NCI-H510A treated with DMSO at 0.1 percent for 48 hours (cell line): ENCODE measurements at places on chromosomes 7 and 10.

DNA sequence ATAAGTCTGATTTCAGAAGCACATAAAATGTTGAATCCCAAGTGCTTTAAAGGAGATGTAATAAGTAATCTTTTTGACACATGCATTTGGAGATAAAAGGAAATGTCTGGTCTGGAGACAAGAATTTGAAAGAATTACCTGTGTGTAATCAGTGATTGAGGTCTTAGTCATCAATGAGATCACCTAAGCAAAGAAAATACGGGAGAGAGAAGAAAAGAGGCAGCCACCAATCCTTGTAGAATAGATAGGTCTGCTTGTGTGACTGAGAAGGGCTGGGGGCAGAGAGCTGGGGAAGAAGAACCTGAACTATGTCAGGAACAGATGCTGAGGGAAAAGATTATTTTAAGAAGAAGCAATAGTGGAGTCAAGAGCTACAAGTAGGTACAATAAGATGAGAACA, 49.3 kb upstream of the ITPRID1 start:
- DNase-seq, result no peak

GRCh38 chr10:132048294-132048667, 17.5 kb upstream of the JAKMIP3 start:
- no peak for DNase-seq

DNA sequence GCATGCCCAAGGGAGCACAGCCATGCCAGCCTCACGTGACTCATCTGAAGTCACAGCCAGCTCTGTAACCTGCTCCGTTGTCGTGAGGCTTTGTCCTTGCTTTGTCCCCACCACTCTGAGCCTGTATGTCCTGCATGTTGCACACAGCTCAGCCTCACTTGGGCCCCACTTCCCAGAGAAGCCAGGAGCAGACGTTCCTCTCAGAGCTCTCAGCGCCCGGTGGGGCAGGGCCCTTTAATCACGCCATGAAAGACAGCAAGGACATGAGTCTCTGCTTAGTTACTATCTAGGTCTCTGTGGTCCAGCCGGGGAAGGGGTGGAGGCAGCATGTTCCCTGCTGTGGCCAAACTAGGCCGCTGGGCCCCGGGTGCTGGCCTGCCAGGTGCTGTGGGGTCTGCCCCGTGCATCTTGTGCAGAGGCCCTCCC, 127.4 kb upstream of the FAM20C start:
- no peak for DNase-seq

GRCh38 chr10:99531026-99531695, 1.6 kb upstream of the NKX2-3 start:
- DNase-seq, result no peak

DNA sequence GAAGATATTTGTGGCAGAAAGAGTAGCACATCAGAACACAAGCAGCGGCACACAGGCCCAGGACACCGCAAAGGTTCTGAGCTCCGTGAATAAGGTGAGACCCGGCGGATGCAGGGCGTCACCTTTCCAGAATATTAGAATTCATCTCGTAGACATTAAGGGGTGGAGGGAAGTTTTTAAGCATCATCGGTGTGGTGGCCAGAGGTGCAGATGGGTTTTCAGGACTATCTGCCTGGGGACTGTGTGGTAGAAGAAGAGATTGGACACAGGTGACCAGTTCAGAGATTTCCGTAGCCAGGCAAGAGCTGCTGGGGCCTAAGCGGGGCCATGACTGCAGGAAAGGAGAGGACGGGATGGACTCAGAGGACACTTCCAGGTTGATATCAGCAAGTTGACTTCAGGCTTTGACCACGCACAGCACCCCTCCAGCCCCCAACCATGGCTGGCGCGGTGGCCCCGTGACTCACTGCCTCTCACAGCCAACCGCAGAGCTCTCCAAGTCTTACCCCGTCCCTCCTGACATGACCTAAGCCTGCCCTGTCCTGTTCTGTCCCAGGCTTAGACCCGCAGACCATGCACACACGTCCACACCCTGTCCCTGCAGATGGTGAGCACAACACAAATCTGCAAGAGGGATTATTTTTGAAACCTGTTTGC, 97.2 kb downstream of the OAT start:
- no peak for DNase-seq

DNA sequence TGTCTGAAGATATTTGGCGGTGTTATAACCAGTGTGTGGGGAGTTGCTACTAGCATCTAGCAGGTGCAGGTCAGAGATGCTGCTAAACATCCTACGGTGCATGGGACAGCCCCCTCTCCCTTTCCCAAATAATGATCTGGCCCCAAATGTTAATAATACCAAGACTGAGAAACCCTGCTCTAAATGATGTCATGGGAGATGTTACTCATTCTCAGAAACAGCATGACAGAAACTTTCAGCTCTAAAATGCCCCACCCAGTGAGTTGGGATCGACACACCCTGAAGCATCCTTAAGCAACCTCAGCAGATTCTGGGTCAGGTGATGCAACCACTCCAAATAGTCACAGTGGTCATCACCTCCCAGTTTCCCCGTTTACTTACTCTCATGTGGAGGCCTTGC, 108.8 kb upstream of the MPP7 start:
- DNase-seq, result no peak

GRCh38 chr7:108452707-108453106, 3.5 kb downstream of the NRCAM start:
- DNase-seq, result peak; percentile 21

- no peak for DNase-seq
Measured at GRCh38 chr7:142711746-142712616, 37.3 kb upstream of the PRSS1 start.

DNA sequence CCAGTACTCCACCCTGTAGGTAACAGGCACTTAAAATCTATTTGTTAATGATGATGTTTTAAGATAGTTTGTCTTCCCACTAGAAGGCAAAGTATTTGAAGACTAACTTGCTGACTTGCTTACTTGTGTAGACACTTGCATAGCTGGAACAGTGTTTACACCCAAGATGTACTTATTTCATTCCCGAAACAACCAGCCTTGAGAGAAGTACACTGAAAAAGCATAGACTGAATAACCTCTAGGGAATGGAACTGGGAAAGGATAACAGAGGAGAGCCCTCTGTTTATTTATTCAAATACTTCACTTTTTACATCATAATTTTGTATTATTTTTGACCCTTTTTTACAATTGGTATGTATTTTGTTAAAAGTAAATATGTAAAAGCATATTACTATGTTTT, 33.1 kb upstream of the TMEM26 start:
- DNase-seq, result no peak

DNA sequence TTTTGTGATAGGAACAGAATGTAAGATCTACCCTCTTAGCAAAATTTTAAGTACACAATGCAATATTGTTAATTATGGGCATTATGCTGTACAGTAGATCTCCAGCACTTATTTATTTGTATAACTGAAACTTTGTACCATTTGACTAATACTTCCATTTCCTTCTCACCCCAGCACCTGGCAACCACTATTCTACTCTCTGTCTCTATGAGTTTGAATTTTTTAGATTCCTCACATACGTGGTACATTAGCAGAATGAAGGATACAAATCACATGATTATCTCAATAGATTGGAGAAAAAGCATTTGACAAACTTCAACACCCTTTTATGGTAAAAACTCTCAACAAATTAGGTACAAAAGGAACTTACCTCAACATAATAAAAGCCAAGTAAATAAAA, 90.3 kb upstream of the DLX6 start:
- no peak for DNase-seq

GRCh38 chr7:86643561-86644281, at the start of gene GRM3:
GRM3 (plus strand) TSS chr7:86643909; CDS start chr7:86765146, 121,237 bp downstream.
- DNase-seq, result peak; percentile 4

GRCh38 chr10:31619531-31620061, 300.6 kb downstream of the ZEB1 start:
- no peak for DNase-seq

- DNase-seq, result peak; percentile 55
Measured at GRCh38 chr7:69934144-69934903, 336.0 kb downstream of the AUTS2 start.

DNA sequence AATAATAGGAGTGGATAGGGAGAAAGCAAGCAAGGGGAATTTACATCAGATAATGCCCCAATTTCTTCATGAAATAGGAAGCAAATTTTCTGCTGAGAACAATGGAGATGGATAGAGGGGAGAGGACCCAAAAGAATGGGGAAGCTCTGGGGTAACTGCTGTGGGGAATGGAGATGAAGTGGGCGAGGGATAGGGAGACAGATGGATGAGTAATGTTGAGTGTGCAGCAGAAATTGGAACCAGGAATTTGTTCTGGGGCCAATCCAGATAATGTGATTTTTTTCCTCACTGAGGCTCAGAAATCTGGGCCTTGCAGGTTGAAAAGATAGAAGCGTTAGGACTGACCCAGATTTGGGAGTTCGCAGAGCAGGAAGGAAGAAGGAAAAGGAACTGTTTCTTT, 24.5 kb upstream of the MRC1 start:
- no peak for DNase-seq

GRCh38 chr10:37003126-37003525, 122.3 kb upstream of the ANKRD30A start:
- no peak for DNase-seq

DNA sequence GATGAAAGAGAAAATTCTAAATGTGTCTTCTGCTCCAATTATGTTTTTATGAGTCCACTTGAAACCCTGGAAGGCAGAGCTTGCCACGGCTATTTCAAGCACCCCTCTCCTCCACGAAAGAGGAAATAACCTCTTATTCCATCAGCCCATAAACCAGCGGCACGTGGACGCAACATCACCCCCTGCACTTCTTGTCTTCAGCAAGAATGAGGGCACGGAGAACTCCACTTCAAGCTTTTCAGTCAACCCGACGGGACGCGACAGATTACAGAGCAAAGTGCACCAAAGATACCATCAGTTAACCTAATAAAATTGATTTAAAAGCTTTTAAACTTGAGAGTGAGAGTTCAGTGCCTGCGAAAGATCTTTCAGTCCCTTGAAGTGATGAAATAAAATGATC, 406.3 kb downstream of the GALNT17 start:
- DNase-seq, result no peak

DNA sequence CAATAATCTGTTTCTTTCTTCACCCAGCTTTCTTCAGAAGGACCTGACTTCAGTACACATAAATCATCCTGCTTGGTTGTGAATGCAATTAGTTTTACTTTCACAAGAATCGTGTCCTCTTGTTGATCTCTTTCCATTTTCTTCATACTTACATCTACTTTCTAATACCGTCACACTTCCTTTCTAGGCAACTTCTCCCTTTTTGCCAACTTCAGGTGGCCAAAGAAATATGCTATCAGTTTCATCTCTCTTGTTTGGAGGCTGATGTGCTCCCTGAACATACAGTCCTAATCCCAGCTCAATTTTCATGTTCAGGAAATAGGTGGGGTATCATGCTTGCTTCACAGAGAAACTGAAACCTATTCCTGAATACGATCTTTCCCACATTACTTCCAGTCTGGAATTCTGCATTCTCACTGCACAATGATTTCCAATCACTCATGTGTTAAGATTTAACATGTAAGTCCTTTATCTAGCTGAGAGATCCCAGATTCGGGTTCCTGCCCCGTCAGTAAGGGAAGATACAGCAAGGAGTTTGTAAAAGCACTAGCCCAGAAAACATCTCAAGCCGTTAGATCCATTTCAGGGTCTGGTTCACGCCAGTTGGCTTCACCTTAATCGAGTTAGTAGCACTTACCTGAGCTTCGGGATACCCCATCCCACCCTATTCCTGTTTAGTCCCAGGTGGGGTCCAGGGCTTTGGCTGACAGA, 994 bp downstream of the SLC25A28 start:
- DNase-seq, result no peak
